ENCODE measurements at places on chromosomes 7 and 10.

DNA sequence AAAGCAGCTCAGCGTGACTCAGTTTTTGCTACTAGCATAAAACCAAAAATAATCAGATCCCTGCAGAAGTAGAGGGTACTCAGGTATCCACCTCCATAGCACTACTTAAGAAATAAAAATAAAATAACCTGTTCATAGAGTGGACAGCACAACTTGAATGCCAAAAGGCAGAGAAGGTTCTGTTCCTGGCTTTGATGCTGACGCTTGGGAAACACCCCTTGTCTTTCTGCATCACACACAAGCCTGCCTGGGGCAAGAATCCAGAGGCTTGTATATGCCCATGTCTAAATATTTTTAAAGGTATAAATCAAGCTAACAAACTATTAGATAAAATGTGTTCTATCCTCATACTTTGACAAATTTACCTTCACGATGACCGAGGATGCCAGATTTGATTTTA lies 207.3 kb downstream of the KIAA1217 start:
- no peak for DNase-seq
- H3K27ac ChIP-seq = no peak overlapping the region
- no peaks in the 10 kb centered on the region for H3K27me3 ChIP-seq

DNA sequence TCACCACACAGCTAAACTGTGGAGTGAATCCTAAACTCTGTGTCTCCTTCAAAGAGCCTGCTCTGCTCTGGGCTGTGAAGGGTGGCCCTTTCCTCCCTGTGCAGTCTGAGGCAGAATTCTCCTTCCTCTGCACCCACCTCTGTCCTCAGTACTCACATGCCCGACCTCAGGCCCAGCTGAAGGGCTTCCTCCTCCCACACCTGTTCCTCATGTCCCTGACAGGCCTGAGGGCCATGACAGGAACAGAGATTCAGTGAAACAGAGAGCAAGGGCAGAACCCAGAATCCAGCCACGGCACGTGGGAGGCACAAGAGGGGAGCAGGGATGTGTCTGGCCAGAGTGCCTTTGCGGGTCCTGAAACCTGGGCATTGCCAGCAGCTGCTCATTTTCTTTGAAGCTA lies 13.9 kb downstream of the CREB3L2 start:
- H3K36me3 ChIP-seq = no peaks in the 10 kb centered on the region
- no peak overlapping the region for H3K27ac ChIP-seq
- H3K27me3 ChIP-seq = no peaks in the 10 kb centered on the region
- H3K4me1 ChIP-seq = peaks cover 24% of the 10 kb centered on the region

DNA sequence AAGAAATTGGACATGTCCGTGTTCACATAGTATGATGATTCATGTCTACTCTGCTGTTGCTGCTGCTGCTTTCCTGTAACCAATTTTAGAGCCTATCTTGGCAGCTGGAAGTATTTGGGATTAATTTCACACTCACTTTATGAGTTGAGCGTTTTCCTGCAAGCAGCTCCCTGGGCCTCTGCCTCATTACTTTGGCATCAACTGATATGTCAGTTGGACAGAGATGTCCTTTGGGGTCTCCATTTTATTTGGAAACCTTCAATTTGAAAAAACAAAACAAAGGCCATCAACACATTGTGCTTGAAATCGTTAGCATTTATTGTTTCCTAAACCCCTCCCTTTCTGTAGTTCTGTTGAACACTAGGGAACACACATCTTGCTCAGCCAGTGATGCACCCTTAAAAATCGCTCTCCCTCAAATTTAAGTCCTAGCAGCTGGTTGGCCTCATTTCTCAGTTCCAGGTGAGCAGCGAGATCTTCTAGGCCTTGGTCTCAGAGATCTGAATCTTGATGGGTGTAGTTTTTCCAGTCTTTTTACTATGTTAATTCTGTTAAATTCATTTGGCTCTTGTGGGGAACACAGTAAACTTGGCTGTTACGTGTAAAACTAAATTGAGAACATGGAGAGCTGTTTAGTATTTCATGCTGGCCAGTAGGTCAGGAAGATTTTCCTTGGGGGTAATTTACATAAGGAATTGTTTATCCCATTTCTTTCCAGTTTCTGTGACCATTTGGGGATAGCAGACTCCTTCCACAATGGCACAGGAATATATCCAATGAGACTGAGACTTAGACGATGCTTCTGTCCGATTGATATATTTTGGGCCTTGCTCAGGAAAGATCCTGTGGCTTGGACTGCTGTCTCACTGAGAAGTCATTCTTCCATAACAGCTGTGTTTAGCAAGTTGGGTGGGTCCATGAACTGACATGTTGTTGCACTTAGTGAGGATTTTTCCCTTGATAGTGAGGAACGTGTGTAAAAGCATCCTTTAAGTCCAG lies 371.6 kb downstream of the BBS9 start:
- H3K4me3 ChIP-seq = no peak overlapping the region
- H3K27me3 ChIP-seq = no peaks in the 10 kb centered on the region
- no peaks in the 10 kb centered on the region for H3K36me3 ChIP-seq
- peaks cover 9% of the 10 kb centered on the region for H3K4me1 ChIP-seq
- DNase-seq = no peak
- H3K27ac ChIP-seq = no peak overlapping the region

DNA sequence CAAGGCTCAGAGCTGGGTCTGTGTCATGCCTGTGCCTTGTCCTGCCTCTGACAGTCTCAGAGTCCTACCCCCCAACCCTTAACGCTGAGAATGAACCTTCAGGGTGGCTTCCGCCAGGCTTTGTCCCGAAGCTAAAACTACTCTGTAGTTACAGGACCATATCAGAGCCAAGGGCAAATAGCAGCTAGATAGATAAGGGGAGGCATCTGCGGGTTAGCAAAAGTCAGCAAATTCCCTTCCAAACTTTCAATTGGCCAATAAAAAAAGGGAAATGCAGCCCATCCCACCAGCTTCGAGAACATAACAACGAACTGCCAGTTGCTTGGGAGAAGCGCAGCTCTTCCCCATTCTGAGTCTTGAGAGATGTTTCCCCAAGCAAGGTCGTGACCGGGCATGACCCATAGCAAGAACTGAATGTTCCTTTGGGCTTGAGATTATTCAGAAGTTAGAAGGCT lies 17.7 kb downstream of the CCL24 start:
- DNase-seq = no peak
- no peak overlapping the region for H3K4me3 ChIP-seq
- no peak overlapping the region for H3K27ac ChIP-seq

GRCh38 chr7:133887459-133887858 lies 239.7 kb upstream of the LRGUK start:
- no peaks in the 10 kb centered on the region for H3K27me3 ChIP-seq
- H3K4me1 ChIP-seq = no peaks in the 10 kb centered on the region
- H3K4me3 ChIP-seq = no peak overlapping the region
- DNase-seq = no peak

- H3K27ac ChIP-seq = no peak overlapping the region
- H3K36me3 ChIP-seq = no peaks in the 10 kb centered on the region
- H3K4me3 ChIP-seq = no peak overlapping the region
- H3K4me1 ChIP-seq = no peaks in the 10 kb centered on the region
These were observed 25.8 kb downstream of the BRAF start for GRCh38 chr7:140898786-140899536.

DNA sequence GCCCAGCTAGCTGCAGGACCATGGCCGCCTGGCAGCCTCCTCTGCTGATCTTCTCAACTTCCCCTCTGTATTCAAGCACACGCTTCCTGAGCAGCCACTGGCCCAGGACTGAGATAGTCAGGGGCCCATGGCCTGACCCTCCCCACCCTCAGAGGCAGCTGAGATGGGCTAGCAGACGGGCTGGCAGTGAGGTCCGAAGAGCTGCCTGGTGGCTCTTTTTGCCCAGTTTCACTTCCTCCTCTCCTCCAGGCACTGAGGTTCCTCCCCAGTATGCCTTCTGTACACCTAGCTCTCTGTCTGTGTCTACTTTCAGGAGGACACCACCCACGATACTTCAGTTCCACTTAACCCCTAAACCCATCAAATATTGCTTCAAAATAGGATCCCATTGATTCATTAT lies 395.6 kb downstream of the TNS3 start:
- no peaks in the 10 kb centered on the region for H3K36me3 ChIP-seq
- no peak for DNase-seq
- no peaks in the 10 kb centered on the region for H3K4me1 ChIP-seq
- H3K27me3 ChIP-seq = peaks cover 16% of the 10 kb centered on the region
- no peak overlapping the region for H3K27ac ChIP-seq

DNA sequence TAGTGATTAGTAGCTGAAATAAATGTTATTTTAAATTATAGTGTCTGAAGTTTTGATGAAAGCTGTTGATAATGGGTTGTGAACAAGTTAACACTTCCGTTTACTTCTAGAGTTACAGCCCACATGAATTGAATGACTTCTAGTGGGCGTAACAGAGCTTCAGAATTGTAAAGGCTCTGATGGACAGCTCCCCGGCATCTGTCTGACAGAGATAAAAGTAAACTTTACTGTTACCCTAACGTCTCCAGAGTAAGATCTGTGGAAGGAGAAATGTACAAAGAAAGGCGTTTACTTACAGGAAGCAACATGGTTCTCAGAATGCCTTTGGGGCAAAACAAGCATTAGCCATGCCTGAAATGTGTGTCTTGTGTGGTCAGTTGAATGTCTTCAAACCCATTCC lies 124.4 kb downstream of the ADARB2 start:
- H3K27ac ChIP-seq = no peak overlapping the region
- no peak for DNase-seq
- H3K4me1 ChIP-seq = no peaks in the 10 kb centered on the region
- no peaks in the 10 kb centered on the region for H3K36me3 ChIP-seq

DNA sequence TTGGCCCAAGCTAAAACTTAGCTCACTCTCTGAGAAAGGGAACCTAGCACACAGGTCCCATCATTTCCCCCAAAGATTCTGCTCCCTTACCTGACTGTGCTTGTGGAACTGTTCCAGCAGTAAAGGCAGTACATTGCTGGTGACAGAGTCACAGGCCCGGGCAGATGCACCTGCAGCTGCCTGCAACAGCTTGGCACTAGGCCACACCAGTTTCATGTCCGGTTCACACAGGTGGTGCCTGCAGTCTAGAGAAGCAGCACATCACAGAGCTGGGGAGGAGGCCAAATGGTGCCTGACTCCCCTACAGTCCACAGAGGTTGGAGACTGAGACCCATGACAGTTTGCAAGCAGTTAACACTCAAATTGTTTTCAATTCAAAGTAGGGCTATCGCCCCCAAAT lies 22.2 kb downstream of the ZDHHC16 start:
- H3K4me1 ChIP-seq = peaks cover 33% of the 10 kb centered on the region
- H3K27me3 ChIP-seq = no peaks in the 10 kb centered on the region
- DNase-seq = no peak
- H3K36me3 ChIP-seq = peaks cover 55% of the 10 kb centered on the region
- H3K27ac ChIP-seq = no peak overlapping the region

DNA sequence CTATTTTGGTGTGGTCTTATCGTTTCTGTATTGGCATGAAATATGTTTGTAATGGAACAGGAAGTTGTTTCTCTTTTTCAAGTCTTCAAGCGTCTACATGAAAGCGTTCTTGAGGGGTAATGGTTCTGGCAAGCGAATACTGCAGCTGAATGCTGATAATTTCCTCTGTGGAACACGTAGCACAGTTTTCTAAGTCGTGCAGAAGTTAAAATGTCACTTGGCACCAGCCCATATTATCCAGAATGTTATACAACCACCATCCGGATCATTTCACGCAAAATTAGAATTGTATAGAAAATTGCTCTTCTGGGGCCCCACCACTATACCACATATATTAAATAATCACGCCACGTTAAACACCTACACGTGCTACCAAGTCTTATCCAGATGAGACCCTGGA lies 354.3 kb downstream of the CALN1 start:
- DNase-seq = no peak
- H3K36me3 ChIP-seq = no peaks in the 10 kb centered on the region
- no peak overlapping the region for H3K4me3 ChIP-seq

DNA sequence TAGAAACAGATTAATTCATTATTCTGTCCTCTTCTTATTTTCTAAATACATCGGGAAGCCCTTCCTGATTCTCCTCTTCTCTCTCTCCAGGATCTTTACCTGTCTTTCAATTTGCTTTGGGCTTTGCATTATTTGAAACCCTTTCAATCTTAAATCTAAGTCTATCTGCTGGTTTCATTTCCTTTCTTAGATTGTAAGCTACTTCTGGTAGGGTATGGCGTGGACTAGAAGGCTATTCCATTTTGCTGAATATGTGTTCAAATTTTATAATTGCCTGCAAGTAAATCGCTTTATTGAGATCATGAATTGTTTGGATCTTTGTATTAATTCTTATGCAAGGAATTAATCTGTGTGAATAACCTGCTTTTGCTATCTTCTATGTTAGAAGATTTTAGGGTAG lies 11.1 kb downstream of the STAM start:
- H3K27ac ChIP-seq = no peak overlapping the region
- no peak overlapping the region for H3K4me3 ChIP-seq
- DNase-seq = no peak
- no peaks in the 10 kb centered on the region for H3K27me3 ChIP-seq

All from keratinocyte (primary cell).